ENCODE measurements at places on chromosomes 11 and 22.

DNA sequence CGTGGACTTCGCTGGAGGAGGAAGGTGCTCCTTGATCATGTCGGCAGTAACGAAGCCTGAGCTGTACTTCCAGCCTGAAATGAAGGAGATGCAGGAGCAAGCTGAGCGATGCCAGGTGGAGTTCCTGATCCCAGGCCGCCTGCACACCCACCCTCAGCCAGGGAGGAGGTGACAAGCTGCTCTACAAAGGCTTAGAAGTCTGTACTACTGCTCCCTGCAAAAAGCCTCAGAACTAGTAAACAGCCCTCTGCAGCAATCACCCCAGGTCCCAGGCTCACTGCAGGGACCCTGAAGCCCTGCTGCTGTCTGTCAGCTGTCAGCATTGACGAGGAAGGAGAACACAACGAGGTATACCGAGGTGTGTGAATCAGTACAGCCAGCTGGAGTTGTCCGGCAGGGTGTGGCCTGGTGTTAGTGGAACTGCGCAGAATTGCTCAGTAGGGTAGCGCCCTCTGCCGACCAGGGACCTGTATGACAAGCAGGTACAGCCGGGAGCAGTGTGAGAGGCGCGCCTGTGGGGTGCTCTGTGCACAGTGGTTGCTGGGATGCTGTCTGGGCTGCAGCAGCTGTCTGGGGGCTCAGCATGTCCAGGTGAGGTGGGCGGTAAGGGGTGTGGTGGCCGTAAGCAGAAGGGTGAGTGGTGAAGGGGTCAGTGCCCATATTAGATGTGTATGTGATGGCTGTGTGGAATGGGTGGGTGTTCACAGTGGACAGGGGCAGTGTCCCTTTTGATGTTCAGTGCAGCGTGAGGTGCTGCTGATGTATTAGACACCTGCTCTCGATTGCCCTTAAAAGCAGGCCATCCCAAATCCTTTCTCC lies 7.6 kb downstream of the CYB5R2 start:
- peak; percentile 79 for DNase-seq

DNA sequence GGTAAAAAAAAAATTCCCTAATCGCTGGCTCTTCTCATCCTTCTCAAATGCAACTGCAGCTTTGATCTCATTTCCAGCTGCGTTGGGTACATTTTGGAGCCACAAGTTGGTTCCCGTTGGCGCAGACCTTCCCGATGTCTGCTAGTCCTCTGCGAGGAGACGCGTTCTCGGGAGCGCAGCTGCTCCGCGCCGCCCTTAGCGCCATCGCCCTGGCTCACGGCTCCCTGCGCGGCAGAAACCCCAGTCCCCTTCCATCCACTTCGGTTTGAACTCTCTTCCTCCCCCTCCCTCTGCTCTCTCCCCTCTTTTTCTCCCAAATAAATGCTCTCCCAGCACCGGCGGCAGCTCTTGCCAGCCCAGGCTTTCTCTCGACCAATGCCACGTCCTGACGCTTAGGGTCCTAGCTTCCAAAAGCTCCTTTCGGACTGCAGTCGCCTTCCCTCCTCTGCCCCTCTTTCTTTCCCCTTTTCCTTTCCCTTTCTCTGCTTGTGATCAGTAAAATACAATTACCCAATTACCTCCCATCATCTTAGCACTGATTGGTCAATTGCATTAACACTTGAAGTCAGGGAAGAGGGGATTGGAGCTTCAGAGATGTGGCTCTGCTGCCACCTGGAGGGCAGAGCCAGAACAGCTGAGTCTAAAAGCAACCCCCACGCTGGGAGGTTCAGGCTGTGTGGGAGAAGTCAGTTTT lies 1165.7 kb downstream of the LRRC4C start:
- peak; percentile 60 for DNase-seq

DNA sequence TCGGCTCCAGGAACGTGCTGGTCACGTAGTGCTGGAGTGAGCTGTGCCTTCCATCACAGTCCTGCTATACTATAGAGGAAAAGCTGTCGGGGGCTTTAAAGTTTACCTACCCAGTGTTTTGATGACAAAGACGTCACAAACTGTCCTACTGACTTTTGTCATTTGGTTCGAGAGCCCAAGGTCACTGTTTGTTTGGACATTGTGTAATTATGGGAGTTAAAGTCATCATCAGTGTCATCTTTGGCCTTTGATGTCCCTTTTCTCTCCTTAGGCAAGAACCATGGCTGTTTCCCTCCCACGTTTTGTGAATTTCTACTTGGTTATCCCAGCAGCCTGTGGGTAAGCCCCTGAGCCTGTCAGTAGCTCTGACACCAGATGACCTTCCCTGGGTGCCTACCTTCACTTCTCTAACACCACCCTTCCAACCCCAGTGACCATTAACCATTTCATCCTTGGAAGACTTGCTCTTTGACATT lies 59.3 kb downstream of the SLC1A2 start:
- no peak for DNase-seq

DNA sequence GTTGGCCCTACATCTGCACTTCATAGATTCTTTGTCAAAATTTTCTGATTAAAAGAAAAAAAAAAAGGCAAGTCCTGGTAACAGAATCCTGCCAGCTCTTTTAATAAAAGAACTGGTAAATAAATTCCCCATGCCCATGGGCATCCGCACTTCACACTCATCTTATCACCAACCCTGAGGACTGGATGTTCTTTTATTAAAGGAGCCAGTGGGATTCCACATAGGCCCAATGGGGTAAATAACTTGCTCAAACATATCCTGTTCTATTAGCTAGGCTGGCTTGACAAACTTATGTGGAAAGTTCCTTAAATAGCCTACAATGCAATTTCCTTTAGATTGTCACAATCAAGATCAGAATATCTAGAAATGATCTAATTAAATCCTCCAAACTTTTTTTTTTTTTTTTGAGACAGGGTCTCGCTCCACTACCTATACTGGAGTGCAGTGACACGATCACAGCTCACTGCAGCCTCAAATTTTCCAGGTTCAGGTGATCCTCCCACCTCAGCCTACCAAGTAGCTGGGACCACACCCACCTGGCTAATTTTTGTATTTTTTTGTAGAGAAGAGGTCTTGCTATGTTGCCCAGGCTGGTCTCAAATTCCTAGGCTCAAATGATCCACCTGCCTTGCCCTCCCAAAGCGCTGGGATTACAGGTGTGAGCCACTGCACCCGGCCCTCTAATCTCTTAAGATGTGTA lies 380.9 kb downstream of the LARGE1 start:
- no peak for DNase-seq

DNA sequence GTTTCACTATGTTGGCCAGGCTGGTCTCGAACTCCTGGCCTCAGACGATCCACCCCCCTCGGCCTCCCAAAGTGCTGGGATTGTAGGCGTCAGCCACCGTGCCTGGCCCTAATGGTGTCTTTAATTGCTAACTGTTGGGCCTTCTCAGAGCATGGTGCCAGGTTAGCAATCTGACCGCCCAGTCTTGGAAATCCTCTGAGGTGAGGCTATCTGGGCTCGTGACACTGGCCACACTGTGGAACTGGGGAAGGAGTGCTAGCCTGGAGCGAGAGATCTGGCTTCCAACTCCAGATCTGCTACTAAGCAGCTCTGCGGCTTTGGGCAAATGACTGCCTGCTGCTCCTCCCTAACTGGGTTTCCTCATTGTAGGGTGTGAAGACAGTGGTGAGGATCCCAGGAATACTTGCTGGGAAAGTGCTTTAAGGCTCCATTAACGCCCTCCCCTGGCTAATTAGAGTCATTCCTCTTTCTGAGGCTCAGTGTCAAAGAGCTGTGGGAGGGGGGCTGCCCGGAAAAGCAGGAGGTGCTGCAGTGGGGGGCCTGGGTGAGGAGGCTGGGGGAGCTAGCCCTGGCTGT lies 35.4 kb downstream of the CHRDL2 start:
- no peak for DNase-seq

DNA sequence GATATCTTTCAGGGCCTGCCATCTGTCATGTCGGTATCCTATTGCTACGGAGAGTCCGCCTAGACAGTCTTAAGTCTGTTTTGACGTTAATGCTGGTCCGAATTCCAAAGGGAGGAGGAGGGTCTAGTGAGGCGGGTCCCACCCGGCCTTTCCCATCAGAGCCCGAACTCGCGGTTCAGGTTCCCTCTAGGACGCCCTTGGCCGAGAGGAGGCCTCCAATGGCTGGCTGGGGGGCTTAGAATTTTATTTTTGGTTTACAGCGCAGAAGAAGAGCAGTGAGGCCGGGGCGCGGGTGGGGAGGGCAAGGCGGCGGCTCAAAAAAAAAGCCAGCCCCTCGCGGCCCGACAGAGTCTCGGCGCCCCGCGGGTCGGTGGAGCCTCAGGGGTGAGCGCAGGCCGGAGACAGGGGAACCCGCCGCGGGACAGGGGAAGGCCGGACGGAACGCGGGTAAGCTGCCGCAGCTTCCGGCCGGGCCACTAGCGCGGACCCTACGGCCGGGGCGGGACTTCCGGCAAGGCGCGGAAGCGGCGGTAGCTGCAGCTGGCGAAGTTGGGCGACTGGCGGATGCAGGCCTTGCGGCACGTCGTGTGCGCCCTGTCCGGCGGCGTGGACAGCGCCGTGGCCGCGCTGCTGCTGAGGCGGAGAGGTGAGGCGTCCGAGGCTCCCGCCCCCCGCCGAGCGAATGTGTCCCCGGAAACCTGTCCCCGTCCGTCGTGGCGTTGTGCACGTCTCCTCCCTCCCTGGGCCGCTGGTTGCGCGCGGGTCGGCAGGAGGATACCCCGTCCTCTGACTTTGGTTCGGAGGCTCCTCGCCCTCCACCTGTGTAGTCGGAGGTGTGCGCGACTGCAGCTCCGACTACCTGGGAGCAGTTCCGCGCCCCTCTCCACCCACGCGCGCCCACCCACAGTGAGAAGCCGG lies at the start of gene TRMU:
Gene TRMU (plus strand): TSS at position 514 of the 918 bp plus-strand sequence. CDS start 51 bp downstream, at position 565.
- DNase-seq = peak; percentile 96

DNA sequence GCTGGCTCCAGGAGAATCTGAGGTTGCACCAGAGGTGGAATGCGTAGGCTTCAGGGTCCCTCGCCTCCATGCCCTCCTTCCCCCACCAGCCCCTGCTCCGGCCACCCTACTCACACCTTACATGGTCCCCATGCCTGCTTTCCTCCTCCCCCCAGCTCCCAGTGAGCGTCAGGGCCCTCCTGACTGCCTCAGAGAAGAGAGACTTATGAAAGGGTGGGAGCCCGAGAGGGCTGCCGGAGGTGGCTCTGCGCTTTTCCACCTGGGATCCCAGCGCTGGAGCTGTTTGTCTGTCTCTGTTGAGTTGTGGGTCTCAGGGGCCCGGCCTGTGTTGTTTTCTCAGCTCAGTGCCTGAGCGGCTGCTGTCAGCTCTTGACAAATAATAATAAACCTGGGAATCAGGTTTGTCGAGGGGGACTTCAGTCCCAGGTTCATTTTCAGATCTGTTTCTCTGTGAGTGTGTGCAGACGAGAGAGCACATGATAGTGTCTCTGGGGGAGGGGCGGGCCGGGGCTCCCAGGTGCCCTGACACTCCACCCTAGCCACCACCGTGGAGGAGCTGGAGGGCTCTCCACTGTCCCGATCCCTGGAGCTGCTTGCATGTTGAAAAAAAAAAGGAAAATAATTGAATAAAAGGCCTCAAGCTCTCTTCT lies 153.7 kb downstream of the FEZ1 start:
- no peak for DNase-seq

- DNase-seq = no peak
These were observed 449.6 kb upstream of the B3GAT1 start for GRCh38 chr11:134861490-134862104.

DNA sequence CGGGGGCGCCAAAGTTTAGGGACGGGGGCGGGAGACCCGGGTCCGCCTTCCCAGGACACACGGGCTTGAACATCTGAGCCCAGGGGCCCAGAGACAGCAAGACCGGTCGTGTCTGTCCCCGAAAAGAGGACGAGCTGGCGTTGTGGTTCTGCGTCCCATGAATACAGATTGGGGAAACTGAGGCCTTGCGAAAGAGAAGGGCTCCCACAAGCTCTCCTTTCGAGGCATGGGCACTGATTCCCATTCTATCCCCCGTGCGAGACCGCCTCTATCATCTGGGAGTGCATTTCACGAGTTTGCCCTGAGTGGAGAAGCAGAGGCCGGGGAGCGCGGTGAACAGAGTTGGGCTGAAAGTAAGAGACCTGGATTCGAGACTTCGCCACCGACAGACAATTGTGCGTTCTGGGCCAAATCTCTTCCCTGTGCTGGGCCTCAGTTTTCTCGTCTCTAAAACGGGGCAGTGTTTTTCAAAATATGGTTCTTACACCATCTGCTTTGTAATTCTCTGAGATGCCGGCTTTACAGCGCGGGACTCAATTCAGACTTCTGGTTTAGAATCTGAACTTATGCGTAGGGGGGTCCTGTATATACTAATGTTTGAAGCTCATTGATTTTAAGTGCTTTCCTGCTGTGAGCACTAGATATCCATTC lies 471 bp downstream of the RNF185 start:
- no peak for DNase-seq

GRCh38 chr22:27537501-27537900 lies 264.1 kb downstream of the MN1 start:
- peak; percentile 34 for DNase-seq

DNA sequence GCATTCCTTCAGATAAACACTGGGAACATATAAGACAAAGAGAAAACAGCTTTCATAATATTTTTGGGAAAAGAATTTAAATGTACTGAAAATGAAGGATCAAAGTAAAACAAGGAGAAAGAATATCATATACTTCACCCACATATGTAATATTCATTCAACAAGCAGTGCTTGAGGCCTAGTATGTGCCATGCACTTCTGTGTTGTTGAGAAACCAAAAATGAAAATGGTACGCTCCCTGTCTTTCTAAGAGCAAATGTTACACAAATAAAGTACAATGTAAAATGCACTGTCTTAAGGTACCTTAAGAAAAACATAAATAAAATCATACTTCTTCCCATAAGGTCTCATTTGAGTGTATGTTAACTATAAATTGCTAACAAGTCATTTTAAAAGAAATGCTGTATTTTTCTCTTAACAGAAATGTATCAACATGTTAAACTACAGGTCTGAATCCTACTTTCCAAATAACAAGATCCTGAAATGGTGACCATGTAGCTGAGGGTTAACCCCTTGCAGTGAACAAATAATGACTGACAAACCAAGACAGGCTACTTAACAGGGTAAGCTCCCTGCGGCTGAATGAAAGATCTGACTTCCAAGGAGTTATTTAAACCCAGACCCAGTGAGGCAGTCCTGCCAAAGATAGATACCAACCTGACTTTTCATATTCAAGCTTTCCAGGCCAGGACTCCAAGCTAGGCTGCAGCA lies 377.6 kb downstream of the DCDC1 start:
- no peak for DNase-seq

Data from foreskin fibroblast (primary cell).